ENCODE measurements at places on chromosomes 7 and 10.

DNA sequence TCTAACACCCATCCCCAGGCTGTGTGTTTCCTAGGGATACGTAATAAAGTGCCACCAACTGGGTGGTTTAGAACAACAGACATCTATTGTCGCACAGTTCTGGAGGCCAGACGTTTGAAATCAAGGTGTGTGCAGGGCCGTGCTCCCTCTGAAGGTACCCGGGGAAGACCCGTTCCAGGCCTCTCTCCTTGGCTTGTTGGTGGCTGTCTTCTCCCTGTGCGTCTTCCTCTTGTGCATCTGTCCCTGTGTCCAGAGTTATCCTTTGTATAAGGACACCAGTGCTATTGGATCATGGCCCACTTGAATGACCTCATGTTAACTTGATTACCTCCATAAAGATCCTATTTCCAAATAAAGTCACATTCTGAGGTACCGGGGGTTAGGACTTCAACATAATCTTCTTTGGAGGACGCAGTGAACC lies 15.6 kb downstream of the GRK5 start:
- DNase-seq = no peak

- no peak for DNase-seq
Observed at GRCh38 chr10:8245131-8245813, 190.8 kb downstream of the GATA3 start.

DNA sequence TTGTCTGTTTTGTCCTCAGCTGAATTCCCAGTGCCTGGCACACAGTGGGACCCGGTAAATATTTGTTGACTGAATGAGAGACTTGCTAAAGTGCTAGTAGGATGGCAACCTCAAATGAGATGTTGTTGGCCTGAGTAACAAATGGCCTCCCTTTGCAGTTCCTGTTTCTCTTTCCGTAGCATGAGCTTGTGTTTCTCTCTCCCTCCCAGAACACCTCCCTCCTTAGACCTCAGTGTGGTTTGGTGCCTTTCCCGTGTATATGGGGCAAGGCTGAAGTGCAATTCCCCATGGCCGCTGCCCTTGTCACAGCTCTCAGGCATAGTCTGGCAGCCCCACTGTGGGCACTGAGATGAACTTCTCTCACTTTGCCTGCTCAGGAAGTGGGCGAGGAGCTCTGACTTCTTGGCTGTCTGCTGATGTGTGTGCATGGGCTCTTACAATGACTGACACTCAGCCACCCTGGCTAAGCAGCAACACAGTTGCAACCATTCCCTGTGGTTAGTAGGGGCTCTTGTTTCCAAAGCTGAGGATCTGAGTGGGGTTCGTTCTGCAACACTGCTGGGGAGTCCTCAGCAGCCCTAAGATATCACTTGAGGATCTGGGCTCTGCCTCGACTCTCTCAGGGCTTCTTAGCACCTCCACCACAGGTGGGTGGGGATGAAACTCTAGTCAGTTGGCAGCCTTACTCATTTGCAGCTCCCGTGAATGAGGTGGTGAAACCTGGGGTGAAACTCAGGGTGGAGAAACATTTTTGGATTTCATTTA lies 136.1 kb downstream of the ICA1 start:
- no peak for DNase-seq

DNA sequence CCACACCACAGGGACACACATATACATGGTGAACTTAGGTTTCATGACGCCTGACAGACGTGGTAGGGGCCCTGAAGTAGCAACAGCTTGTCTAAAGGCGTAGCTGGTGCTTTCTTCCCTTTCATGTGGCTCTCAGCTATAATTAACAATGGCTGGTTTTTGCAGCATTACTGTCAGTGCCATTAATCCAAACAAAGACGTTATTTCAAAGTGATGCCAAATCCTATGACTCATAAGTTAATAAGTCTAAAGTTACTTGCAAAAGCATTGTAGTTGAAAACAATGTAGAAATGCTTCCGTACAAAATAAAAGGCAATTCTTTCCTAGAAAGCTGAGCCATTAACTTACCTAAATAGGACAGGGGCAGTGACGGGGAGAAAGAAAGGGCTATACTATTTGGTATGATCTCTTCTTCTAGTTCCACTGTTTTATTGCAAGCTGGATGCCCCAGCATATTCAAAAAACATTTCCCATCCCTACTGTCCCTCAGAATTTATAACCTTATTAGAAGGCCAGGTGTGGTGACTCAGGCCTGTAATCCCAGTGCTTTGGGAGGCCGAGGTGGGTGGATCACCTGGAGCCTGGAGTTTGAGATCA lies 105.4 kb downstream of the ODAD2 start:
- no peak for DNase-seq
